Hindlimb muscle (tissue), 1 donor: ENCODE measurements at places on chromosomes 2 and 18.
A peak's percentile ranks its signal among the peaks of the same experiment; 100 is the strongest.

- DNase-seq: no peak
Measured at GRCh38 chr2:48292393-48292792, 237.6 kb upstream of the STON1 start.

GRCh38 chr2:108604196-108604595 lies 69.9 kb downstream of the LIMS1 start:
- no peak for DNase-seq

GRCh38 chr18:11029021-11029420 lies 120.3 kb downstream of the PIEZO2 start:
- no peak for DNase-seq

DNA sequence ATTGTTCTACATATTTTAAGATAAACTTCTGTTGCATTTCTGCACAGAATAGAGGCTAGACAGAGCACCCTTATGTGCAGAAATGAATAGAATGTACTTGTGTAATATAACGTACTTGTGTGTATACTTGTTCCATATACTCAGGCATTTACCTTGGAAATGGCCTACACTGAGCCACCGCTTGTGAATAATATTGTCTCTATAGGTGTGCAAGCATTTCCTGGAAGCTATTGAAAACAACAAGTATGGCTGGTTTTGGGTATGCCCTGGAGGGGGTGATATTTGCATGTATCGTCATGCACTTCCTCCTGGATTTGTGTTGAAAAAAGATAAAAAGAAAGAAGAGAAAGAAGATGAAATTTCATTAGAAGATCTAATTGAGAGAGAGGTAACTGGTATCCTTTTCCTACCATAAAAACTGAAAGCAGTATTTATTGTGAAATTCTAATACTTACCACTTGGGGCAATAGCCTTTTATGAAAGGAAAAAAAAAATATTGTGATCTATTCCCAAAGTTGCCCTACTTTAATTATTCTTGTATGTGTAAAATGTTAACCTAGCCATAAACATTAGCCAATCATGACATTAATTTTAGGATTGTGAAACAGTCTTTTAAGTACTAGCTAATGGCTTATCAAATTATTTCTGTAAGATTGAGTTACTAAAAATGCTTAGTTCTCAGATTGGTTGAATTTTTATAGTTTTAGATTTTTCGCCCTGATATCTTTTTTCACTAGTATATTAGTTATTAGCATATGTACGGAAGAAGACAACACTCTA lies 18.0 kb downstream of the ZC3H15 start:
- no peak for DNase-seq

- no peak for DNase-seq
Measured at GRCh38 chr18:77905011-77905410, 655.4 kb downstream of the GALR1 start.

- no peak for DNase-seq
Measured at GRCh38 chr18:74906184-74906583, 302.8 kb downstream of the PTGR3 start.

DNA sequence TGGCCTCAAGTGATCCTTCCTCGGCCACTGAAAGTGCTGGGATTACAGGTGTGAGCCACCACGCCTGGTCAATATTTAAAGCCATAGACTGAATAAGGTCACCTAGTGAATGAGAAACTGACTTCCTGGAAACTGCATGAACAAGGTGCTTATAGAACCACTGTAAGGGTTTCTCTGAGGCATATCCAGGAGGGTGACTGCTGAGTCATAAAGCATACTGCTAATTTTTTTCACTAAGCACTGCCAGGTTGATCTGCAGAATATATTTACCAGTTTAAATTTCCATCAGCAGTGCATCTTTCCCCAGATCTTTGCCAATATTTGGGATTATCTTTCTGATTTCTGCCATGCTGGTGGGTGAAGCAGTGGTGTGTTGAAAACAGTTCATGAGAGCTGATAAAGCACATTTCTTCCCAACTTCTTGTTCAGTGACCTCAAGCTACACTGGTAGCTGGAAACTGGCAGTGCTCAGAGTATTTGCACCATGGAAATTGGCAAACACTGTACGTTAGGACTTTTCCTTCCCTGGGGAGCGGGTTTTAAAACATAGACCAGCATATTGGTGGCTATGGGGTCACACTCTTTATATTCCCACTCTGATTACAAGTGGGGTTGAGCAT lies 4.2 kb upstream of the CLIP4 start:
- DNase-seq: no peak

- peak; percentile 84 for DNase-seq
Measured at GRCh38 chr2:217622205-217623060, 380.4 kb downstream of the TNS1 start.

DNA sequence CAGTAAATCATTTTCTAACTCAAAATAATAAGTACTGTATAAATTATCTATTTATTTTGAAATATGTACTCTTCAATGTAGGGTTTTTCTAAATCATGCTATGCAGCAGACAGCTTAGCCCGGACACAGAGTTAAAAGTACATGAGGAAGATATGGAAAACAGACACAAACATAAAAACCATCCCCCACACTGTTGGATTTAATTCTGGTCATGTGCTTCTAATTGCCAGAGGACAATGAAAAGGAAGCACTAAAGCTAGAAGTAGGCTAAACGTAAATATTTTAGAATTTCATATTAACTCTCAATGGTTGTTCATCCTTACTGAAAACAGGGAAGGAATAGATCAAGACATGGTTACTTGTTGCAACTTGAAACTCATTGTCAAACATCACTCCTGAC lies 420.7 kb downstream of the ERBB4 start:
- DNase-seq: peak; percentile 8

- DNase-seq: peak; percentile 65
Measured at GRCh38 chr2:188524519-188525113, 232.9 kb downstream of the GULP1 start.

- no peak for DNase-seq
Measured at GRCh38 chr2:147098940-147099339, 745.9 kb upstream of the ACVR2A start.

DNA sequence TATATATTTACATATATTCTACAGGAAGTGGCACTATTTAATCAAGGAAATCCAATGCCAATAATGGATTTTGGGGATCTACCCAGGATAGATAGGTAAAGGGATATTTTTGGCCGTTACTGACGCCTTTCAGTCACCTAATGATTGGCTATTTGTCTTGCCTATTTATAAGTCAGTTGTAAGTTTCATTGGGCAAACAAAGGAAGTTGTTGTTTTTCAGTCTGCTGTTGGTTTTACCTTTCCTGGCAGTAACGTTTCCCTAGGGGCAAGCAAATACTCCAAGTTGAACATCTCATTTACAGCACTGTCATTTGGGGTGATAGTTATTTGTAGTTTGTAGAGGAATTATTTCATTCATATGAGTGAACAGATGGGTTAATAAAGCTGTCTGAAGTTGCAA lies 17.0 kb upstream of the LANCL1 start:
- no peak for DNase-seq

- peak; percentile 30 for DNase-seq
Measured at GRCh38 chr2:237122214-237122666, 36.6 kb downstream of the COPS8 start.

- DNase-seq: no peak
Measured at GRCh38 chr18:13536578-13536977, 189.8 kb downstream of the FAM210A start.

- DNase-seq: peak; percentile 19
Measured at GRCh38 chr2:27705851-27706622, 42.3 kb downstream of the SLC4A1AP start.

DNA sequence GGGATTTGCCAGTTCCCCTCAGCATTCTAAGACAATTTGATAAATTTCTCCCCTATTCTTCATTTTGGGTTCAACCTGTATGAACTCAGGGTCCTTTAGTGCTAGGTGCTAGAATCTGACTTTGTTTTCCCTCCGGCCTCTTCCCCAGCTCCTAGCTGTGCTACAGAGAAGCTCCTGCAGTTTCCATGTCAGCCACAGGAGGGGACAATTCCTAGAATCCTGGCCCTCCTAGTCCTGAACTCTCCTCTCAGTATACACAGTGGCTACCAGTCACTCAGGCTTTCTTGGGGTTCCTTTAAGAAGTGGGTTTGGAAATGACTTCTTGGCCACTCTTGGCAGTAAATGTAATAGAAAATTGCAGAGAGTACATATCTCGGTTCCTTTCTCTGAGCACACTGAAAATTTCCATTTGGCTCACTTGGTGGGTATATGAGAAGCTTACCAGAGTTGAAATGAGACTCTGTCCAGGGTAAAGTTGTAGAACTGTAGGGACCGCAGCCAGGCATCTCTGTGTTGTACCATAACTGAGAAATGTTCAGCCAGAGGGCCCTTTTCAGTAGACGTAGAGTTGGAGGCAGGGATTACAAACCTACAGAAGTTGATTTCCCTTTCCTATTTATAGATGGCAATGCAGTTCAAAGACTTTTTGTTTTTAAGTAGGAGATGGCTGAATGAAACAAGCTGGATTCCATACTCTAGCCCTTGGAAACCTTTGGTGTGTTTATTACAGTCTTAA lies 5.0 kb upstream of the CHST10 start:
- DNase-seq: no peak

- no peak for DNase-seq
Measured at GRCh38 chr2:20391951-20392699, 41.5 kb upstream of the PUM2 start.

DNA sequence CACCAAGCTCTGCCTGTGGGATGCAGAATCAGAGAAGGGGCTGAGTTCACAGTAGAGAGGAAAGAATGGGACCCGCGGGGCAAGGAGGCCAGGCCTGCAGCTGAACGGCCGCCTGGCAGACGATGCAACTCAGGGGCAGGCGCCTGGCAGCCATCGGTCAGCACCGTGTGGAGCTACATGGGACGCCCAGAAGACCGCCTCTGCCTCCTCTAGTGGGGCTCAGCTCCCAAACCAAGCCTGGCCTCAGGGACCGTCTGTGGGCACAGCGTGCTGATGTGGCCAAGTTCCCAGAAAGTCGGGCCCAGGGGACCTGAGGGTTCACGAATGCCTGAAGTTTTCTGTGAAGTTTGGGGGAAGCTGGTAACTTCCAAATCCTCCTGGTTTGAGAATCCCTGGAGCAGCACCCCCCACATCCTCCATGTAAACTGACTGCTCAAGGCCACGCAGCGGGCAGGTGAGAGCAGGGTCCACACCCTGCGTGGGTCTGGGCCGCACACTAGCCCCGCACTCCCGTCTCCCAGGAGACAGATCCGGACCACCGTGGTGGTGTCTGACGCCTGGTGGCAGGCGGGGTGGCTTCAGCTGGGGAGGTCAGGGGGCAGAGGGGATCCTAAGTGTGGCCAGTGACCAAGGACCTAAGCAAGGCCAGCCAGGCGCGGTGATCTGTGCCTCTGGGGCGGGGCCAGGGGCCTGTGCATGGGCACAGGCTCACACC lies 14.6 kb downstream of the SNORC start:
- DNase-seq: no peak

- DNase-seq: no peak
Measured at GRCh38 chr2:71989671-71990070, 158.0 kb downstream of the CYP26B1 start.

DNA sequence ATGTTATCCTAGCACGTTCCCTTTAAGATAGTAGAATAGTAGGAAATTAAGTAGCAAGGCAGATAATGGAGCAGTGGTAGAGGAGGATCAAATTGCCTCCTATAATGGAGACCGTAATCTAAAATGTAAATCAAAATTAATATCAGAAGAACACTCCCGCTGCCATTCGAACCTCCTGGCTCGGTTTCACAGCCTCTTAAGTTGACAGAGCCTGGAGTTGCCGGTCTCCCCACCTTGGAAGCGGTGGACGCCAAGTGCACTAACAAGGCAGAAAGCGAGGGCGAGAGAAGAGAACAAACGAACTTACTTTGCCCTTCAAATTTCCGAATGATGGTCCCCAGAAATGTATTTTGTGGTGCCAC lies 450 bp downstream of the KCNH7 start:
- DNase-seq: no peak

DNA sequence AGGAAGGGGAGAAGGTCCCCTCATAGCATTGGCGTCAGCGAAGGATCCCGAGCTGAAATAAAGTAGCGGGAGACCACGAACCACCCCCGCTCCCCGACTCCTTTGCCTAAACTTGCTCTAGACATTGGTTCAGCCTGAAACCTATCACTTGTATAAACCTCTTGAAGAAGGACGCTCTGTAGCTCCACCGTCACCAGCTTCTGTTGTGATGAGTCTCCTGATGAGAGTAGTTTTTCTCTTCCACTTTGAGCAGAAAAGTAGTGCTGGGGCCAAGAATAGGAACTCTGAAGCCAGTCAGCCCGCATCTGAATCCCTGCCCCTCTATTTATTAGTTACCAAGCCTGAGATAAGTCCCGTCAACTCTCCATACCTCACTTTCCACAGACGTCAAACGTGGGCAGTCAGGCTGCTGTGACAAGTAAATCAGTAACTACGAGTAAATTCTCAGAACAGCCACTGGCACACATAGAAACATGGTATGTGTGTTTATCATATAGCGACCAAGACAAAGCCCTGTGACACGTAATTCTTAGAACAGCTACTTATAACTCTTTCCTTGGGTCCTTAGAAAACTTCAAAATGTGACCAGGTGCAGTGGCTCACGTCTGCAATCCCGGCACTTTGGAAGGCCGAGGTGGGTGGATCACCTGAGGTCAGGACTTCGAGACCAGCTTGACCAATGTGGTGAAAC lies 61.7 kb downstream of the CD226 start:
- DNase-seq: no peak

GRCh38 chr2:231900486-231900942 lies 25.7 kb downstream of the NPPC start:
- peak; percentile 38 for DNase-seq

DNA sequence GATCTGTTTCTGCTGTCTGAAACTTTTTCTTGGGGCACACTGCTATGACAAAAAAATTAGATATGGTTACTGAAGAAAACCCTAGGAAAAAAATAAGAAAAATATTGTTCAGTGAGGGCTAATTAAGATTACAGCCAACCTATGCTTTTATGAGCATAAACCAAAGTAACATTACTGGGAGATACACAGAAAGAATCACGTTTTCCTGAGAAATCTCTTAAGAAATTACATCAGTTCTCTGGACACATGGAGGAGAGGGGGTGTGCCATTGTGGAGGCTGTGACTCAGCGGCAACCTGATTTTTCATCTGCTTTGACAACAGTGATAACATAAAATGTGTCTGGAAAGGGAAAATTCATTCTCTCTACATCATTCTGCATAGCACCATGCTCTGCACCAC lies 13.4 kb upstream of the NMI start:
- no peak for DNase-seq

DNA sequence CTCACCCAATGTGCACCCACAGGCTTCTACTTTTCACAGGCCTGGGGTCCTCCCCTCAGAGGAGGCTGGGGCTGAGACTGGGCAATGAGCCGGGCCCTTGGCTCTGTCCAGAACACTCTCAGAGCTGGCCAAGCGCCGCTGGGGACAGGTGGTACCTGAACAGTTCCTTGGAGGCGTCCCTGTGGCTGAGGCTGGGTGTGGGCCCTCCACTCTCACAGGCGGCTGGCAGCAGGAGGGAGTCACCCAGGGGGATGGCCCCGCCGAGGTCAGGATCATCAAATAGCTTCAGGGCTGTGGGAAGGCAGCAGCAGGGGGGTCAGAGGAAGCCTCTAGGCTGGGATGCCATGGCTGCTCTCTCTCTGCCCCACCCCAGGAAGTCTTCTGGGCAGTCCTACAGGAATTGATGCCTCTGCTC lies 27.1 kb downstream of the HS1BP3 start:
- DNase-seq: no peak

- no peak for DNase-seq
Measured at GRCh38 chr2:63059793-63060471, 9.3 kb downstream of the OTX1 start.
